Activated T-helper 17 cell treated with anti-CD3 and anti-CD28 coated beads, Interleukin-2, amount 50 U/mL, for 72 hours (primary cell): ENCODE measurements at places on chromosomes 1 and 21. TPM values are rescaled to one million over a fixed set of nuclear protein-coding genes. Genes with fewer than 3 reads are reported as not detected.
A peak's percentile ranks its signal among the peaks of the same experiment; 100 is the strongest.

DNA sequence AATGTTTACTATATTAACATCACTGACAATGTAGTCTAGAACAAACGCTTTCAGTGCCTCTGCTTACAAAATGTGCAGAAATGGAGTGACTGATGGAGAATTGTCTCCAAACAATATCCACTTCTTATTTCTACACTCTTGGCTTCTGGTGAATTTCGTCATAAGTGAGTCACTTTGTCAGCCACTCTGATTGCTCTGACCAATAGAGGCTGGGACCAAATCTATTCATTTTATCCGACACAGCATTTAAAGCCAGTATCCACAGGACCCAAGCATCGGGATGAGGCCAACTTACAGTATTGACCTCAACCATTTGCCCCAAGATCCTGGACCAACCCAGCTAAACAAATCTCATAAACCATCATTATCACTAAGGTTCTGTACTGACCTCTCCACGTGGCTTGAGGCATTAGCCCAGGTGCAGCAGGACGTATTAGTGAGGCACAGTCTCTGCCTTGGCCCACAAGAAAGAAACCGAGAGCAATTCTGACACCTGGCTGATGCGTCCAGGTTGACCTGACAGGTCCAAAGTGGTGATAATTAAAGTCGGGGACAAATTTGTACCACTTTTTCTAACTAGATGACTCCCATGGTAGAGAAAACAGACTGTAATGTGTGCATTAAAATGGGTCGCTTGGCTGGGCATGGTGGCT, 53.3 kb upstream of the ERO1B start:
- no peak for ATAC-seq

Gene CR1L
- 0.32 TPM for total RNA-seq

Gene TRAF3IP3
- total RNA-seq: 184 TPM

DNA sequence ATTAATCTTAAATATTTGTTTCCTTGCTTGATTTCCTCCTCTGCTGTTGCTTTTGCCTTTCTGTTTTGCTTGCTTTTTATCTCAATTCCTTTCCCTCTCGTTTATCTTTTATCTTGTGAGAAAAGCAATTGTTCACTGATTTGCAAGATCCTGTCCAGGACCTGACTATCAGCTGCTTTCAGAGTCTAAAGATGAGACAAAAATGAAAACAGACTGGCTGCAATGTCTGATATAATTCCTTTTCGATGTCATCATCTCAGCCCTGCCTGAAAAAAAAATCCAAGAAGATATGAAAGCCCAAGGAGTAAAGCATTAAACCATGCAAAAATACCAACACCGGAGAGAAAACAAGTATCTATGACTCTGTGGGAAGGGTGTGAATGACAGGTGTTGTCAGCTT, 225.5 kb downstream of the PATJ start:
- no peak for ATAC-seq

GRCh38 chr1:113812661-113813135, 422 bp upstream of the RSBN1 start:
- peak; percentile 24 for ATAC-seq

GRCh38 chr1:247748041-247748440, at the start of gene OR14A2:
Gene OR14A2 (minus strand): TSS chr1:247748141.
- ATAC-seq: no peak

- no peak for ATAC-seq
These were observed 4.2 kb downstream of the GCLM start for GRCh38 chr1:93905051-93905450.
